Activated CD4-positive, alpha-beta T cell treated with anti-CD3 and anti-CD28 coated beads for 36 hours (primary cell): ENCODE measurements at places on chromosomes 16 and 17. TPM values are rescaled to one million over a fixed set of nuclear protein-coding genes. Genes with fewer than 3 reads are reported as not detected.
A peak's percentile ranks its signal among the peaks of the same experiment; 100 is the strongest.

Gene EVPLL
- total RNA-seq: 0.37 TPM

Gene TK2
- 3.8 TPM for total RNA-seq

Gene CMTM1
- 11.8 TPM for total RNA-seq

Gene MILR1
- not detected for total RNA-seq

Gene LGALS9C
- not detected for total RNA-seq

DNA sequence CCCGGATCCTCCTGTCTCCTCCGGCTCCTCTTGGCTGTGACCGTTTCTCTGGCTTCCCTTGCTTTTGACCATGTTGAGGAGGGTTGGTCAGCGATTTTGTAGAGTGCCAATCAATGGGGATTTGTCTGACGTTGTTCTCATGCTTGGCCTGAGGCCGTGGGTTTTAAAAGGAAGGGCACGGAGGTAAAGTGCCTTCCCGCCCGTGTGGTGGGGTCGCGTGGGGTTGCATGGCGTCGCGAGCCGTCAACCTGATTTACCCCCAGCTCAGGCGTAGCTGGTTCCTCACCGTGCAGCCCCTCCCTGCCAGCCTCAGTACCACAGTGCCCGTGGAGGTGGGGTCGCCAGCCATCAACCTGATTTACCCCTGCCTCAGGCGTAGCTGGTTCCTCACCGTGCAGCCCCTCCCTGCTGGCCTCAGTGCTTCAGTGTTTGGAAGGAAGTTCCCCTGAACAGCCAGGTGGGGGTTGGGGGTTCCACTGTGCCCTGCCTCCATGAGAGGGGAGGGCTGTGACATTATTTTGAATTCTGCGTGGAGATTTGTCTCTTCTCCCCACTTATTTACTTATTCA is 5.0 kb downstream of the TPSAB1 start:
- peaks cover 8% of the 10 kb centered on the region for H3K27me3 ChIP-seq
- H3K4me3 ChIP-seq: no peak overlapping the region
- no peaks in the 10 kb centered on the region for H3K36me3 ChIP-seq
- DNase-seq: no peak
- no peaks in the 10 kb centered on the region for H3K4me1 ChIP-seq
- H3K27ac ChIP-seq: no peak overlapping the region

GRCh38 chr17:49468811-49469385 is 26.2 kb upstream of the NGFR start:
- H3K4me3 ChIP-seq: no peak overlapping the region
- peaks cover 44% of the 10 kb centered on the region for H3K27me3 ChIP-seq
- H3K27ac ChIP-seq: no peak overlapping the region
- DNase-seq: no peak
- H3K4me1 ChIP-seq: no peaks in the 10 kb centered on the region

DNA sequence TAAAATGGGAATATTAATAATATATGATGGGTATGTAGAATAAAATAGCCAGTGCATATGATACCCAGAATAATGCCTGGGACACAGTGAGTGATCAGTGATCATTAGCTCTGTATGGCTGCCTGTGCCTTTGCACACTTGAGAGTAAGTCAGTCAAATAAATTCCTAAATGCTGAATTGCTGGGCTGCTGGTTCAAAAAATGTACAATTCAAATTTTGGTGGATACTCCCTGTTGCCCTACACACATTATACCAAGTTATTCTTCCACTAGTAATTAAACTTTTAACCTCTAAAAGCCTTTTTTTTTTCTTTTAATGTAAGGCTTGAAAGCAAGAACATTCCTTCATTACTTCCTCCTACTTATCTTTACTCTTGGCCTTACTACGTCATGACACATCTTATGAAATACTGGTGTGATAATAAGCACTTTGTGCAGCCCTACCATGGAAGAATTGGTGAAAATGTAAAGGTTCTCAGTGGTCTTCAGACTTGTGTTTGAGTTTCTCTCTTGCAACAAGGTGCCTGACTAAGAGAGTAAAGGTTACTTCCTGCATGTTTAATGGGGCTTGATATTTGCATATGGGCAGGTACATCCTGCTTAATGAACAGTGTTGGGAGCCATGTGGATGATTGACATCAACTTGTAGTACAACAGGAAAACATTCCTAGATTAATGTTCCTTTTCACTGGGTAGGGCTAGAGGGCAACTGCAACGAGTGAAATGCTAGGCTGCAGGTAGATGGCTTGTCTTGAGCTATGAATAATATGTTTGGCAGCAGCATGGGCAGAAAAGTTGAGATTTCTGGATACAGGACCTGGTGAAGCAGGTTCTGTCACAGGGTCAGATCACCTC is 84.3 kb downstream of the PRKCA start:
- no peaks in the 10 kb centered on the region for H3K27me3 ChIP-seq
- peaks cover 71% of the 10 kb centered on the region for H3K4me1 ChIP-seq
- H3K27ac ChIP-seq: peak overlapping the region; percentile 64
- no peak overlapping the region for H3K4me3 ChIP-seq

DNA sequence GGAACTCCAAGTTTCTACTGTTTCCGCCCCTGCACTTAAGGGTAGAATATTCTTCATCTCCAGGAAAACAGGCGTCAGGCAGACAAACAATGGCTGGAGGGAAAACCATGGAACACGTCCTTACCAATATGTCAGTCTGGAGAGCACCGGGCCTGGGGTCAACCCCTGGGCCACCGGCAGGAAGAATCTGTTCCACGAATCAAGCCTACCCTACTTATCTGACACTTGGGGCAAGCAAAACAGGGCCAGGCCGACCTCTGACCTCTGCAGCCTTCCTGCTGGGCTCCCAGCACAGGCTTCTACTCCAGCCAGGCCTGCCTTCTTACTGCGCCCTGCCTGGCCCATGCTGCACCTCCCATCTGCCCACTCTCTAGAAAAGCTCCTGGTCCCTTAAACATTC is 10.1 kb downstream of the VAC14 start:
- peaks cover 3% of the 10 kb centered on the region for H3K4me1 ChIP-seq
- no peak overlapping the region for H3K4me3 ChIP-seq
- no peaks in the 10 kb centered on the region for H3K27me3 ChIP-seq
- no peak overlapping the region for H3K27ac ChIP-seq
